ENCODE measurements at places on chromosomes 12 and 14.

GRCh38 chr14:45970621-45971020 is 681.0 kb downstream of the RPL10L start:
- DNase-seq: no peak

- DNase-seq: no peak
Observed at GRCh38 chr12:104590022-104590421, 133.3 kb downstream of the CHST11 start.

- DNase-seq: no peak
Observed at GRCh38 chr12:92495108-92495507, 207.7 kb upstream of the PLEKHG7 start.

DNA sequence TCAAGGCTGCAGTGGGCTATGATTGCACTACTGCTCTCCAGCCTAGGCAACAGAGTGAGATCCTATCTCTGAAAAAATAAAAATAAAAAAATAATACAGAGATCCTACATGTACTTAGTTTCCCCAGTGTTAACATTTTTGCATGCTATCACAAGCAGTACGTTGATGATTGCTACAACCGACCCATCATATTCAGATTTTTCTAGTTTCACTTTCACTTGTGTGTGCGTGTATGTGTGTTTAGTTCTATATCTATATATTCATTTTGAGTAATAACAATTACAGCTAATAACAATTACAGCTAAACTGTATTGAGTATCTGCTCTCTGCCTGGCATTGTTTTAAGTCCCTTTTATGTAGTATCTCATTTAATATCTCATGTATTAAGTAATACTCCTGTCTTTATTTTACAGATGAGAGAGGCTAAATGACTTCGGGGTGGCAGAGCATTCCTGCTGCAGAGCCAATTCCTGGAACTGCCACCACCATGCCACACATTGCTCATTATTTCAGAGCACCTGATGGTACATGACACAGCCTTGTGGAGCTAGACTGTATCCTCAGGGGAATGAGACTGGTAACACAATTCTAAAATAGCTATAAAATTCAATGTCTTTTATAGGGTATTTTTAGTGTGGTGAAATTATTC is 153.1 kb downstream of the BCAT1 start:
- DNase-seq: no peak

DNA sequence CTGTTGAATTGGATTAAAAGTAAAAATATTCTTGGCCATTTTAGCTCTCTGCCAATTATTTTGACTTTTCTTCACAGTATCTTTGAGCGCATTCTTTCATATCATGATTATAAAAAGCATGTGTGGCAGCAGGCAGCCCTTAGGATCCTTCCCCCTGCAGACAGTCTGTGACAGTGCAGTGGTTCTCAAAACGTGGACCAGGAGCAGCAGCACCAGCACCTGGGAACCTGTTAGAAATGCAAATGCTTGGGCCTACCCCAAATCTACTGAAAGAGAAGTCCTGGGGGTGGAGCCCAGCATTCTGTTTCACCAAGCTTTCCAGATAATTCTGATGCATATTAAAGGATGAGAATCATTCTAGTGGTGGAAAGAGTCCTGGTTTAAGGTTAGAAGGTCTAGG is 155.6 kb downstream of the MON2 start:
- DNase-seq: no peak

DNA sequence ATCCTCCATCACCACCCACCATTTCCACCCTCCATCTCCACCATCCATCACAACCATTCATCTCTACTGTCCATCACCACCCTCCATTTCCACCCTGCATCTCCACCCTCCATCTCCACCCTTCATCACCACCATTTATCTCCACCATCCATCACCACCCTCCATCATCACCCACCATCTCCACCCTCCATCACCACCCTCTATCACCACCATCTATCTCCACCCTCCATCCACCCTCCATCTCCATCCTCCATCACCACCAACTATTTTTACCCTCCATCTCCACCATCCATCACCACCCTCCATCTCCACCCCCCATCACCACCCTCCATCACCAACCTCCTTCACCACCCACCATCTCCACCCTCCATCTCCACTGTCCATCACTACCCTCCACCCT is 4.7 kb upstream of the CEP170B start:
- no peak for DNase-seq

GRCh38 chr12:118922405-118922804 is 58.9 kb upstream of the SRRM4 start:
- DNase-seq: no peak

- DNase-seq: no peak
Observed at GRCh38 chr12:27206801-27207502, 37.1 kb upstream of the STK38L start.

DNA sequence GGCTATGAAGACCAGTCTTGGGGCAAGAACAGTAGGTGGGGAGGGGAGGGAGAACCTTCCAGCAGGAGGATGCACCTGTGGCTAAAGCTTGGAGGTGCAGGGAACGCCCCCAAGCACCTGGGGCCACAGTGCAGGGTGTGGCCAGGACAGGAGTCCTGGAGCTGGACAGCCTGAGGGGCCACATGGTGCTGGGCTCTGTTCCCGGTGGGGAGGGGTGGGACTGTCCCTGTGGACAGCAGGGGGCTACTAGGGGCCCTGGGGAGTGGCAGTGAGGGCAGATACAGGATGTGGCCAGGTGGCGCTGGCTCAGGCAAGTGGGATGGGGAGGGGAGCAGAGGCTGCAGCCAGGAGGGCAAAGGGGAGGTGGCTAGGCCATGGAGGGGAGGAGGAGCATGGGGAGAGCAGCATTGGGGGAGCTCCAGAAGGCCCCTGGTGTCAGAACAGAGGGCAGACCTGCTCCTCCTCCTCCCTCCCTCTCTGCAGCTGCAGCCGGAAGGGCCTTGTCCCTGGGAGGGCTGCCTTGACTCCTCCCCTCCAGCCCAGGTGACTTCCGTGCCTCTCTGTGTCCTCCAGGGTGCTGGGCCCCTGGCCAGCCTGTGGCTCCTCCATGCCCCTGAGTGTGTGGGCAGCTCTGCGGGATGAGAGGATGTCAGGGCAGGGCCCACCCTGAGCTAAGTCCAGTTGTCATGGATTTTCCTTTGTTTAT is 68.4 kb upstream of the DLK1 start:
- no peak for DNase-seq

- DNase-seq: no peak
Observed at GRCh38 chr12:124733086-124733485, 130.6 kb downstream of the SCARB1 start.

GRCh38 chr14:78764645-78765044 is 594.5 kb downstream of the NRXN3 start:
- DNase-seq: no peak

DNA sequence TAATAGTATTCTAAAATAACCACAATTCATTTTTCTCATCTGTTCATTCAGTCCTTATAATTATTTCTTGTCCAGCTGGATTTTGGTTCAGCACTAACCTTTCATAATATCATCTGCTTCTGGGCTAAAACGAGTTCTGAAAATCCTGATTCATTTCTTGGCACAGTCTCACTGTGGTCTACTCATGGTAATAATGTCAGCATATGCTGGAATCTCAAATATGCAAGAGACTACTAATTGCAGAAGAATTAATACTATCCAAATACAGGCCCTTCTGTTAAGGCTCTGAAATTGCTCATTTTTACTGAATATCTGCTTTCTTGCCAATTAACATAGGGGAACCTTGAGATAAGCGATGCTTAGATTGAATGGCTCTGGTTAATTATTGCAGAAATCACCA is 597.1 kb downstream of the RPL10L start:
- no peak for DNase-seq

DNA sequence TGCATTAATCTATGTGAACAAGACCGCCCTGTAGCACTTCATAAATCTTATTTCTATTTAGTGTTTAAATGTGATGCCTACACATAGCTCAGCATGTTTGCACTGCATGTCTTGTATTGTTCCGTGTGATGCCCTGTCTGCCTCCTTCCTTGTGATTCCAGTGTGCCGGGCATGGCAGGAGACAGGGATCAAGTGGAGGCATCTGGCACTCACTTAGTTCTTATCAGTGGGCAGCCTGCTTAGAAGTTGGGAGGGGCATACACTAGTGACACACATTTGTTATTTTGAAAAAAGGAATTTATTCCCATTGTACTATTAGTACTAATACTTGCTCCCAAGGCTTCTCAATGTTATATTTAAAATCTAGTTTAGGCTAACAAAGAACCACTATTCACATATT is 176.4 kb downstream of the KCNA5 start:
- DNase-seq: no peak

- peak; percentile 54 for DNase-seq
Observed at GRCh38 chr12:43882578-43883178, 46.8 kb downstream of the TMEM117 start.

DNA sequence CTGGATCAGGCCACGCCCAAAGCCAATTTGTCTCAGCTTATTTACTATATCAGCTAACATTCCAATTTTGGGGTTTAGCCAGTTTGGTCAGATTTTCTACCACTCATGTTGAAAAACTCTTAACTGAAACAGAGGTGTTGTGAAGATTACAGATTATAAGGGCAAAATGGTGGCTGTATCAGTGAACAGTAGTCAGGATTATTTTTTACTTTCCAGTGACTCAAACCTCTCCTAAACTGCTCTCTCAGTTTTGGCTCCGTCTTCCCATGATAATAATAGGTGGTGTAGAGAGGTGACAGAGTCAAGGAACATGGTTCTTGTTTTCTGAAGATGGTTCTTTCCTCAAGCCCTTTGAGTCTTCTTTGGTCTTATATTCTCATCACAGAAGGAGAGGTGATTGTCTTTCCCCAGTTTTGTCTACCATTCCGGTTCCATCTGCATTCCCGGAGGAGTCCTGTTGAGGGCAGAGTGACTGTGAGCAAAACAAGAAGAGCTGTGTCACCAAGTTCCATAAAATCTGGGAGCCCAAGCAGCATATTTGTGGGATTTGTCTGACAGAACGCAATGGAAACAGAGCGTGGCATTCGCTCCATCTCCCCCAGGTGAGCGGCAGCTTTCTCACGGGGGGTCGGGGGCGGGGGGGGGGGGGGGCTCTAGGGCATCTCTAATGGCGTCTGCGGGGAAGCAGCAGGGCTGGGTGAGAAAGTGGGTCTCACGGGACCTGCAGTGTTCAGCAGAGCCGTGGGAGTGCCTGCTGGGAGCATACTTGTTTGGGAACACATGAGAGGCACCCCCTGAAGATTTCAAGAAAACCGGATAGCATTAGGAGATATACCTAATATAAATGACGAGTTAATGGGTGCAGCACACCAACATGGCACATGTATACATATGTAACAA is 59.1 kb downstream of the TBC1D30 start:
- DNase-seq: no peak

DNA sequence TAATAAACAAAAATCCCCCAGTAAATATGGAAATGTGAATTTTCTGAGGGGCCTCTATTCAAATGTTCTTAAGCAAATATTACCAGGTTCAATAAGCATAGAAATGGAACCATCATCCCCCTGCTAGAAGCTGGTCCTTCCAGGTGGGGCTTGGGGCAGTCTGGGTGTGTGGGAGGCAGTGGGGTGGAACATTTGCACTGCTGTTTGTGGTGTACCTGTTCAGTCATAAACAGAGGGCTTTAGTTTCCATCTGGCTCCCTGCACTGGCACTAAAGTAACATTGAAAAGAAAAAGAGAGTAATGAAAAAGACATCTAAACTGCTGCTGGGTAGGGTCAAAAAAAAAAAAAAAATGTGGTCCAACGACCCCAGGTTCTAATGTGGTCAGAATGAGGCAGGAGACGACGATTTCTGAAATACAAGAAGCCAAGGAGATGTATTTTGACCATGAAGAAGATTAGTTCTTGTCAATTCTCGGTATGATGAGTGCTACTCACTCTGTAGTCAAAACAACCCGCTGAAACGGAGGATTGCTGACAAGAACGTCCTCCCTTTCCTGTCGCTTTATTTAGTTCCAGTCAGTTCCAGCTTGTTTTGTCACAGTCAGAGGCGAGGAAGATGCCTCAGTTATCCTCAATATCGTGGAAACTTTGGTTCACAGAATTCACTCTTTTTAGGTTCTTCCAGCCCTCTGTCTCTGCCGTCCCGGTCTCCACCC is 44.2 kb upstream of the MANSC4 start:
- DNase-seq: no peak

- DNase-seq: no peak
Observed at GRCh38 chr14:87409393-87409792, 583.6 kb downstream of the GALC start.

GRCh38 chr12:15712823-15713660 is 76.1 kb downstream of the EPS8 start:
- DNase-seq: no peak

GRCh38 chr12:19647806-19648556 is 208.7 kb downstream of the AEBP2 start:
- DNase-seq: no peak

- DNase-seq: peak; percentile 49
Observed at GRCh38 chr12:132222096-132222807, 78.0 kb downstream of the NOC4L start.

GRCh38 chr12:124240493-124240892 is 54.4 kb upstream of the RFLNA start:
- DNase-seq: peak; percentile 20

- no peak for DNase-seq
Observed at GRCh38 chr12:76542908-76543307, 16.7 kb downstream of the OSBPL8 start.

DNA sequence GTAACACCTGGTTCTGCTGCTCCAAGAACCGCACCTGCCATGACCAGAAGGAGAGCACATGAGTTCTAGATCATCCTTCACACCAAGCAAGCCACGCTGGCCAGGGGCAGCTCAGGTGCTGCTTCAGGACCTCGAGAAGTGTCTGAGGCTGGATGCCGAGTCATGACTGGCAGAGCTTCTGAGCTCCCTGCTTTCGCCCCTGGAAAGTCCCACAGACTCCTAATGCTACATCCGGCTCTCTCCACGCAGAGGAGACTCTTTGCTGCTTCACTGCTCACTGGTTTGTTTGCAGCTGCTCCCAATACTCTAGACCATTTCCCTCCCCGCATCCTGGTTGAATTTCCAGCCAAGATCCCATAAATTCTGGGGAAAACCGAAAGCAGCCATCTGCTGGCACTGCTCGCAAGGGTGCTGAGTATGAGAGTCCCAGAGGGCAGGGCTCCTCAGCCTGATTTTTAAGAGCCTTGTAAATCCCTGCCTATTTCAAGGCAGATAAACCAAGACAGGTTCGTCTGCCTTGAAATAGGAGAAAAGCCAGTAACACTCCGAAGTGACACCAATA is 1.4 kb downstream of the KRT2 start:
- no peak for DNase-seq

- DNase-seq: no peak
Observed at GRCh38 chr12:98651328-98651727, 6.2 kb downstream of the APAF1 start.

- DNase-seq: no peak
Observed at GRCh38 chr12:41034686-41035085, 153.4 kb upstream of the PDZRN4 start.

- DNase-seq: peak; percentile 52
Observed at GRCh38 chr12:97308576-97309198, 153.9 kb upstream of the RMST start.
